ENCODE measurements at places on chromosomes 3 and 15.
A peak's percentile ranks its signal among the peaks of the same experiment; 100 is the strongest.

DNA sequence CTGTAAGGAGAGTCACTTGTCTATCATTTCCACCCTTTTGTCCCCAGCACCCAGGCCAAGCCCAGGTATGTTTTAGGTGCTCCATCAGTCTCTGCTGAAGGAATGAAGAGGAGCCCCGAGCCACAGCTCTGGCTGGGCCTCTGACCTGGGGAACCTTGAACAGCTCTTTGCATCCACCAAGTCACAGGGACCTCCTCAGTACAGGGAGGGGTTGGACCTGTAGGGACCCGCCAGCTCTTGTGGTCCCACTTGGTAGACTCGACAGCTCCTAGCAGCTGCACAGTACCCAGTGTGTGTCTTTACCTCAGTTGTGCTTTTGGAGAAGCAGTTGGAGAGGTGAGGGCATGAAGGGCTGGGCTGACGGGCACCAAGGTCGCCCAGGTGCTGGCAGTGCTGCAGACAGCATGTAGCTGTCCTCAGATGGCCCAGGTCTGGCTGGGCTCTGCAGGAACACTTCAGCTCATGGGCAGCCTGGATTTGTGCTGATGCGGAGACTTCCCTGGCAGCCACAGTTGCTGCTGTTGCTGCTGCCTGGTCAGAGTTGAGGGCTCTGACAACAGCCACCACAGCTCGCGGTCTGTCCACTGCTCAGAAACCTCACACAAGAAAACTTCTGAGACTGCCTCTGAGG is 123.6 kb downstream of the CACNA1D start:
- no peak for DNase-seq

DNA sequence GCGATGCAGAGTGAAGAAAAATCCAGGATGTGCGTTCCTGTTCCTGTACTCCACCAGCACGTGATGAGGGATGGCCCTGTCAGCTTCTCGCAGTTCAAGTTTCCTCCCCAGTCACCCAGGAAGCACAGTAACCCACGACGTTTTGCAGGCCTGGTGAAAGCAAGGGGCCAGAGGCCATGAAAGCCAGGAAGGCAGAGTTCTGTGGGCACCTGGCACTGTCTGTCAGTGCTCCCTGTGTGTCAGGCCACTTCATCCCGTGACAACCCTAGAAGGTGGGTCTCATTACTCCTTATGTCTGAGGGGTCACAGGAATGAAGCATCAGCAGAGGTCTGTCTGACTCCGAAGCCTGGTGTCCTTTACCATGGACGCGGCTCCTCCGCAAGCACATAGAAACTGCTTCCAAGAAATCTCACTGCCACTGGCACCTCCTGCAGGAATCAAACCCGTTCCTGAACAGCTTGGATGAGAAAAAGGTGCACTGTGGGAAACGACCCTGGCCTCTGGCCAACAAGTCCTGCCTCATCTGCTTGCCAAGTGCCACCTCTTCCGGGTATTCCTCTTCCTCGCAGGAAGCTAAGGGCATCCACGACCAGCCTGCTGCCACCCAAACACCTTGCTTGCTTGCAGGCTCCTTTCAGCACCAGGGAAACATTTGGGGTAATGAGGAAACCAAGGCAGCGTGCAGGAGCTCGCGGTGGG is 14.6 kb downstream of the RAB43 start:
- no peak for DNase-seq

DNA sequence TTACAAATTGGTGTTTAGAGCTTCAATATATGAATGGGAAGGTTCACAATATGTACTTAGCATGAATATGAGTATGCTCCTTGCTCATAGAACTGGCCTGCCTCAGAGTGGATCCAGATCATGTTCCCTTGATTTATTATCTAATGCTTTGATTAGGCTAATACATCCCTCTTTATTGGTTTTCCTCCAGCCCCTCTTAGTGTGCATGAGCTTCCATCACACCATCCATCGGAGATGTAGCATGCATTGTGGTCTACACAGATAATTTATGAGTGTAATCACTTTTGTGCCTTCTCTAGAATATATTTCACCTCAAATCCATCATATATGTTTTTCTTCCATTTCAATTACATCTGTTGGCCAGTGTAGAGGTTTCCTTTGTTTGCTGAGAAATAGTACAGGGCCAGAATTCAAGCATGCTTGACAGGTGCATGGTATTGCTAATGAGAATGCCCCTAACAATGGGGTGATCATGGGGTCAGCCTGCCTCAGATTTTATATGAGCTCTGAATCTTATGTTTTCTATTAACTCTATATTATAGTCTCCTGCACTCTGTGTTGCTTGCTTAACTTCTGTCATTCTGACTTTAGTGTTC is 786.4 kb upstream of the ARPP21 start:
- no peak for DNase-seq

DNA sequence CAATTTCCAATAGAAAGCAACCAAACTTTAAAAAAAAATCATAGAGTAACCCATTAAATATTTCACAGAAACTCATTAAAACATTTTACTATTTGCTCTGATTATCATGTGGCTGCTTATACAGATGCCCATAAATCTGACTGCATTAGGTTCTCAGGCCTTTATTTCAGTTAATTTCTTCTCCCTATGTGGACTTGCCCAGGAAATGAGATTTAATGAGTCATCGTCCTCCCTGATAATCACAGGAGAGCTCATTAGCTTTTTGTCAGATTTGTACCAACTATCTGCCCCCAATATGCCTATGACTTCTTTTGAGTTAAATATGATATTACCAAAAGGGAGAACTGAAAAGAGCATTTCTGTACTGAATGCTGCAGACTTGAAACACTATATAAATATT is 168.0 kb downstream of the FOXB1 start:
- DNase-seq, result peak; percentile 17

GRCh38 chr3:51328206-51328605 is 56.9 kb upstream of the MANF start:
- DNase-seq, result no peak

DNA sequence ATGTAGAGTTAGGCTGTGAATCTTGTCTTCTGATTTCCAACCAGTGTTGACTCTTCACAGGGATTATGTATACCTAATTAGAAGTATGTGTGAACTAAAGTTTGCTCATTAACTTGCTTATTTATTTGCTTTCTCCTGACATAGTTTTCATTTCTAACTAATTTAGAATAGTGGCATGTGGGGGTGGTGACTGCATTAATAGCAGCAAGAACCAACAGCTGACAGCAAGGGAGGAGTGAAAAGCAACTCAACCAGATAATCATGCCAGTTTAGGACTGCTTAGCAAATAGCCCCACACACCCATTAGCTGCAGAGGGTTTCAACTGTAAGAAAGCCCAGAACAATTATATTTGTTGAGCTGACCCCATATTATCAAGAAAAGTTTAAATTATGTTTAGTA is 3.8 kb downstream of the ST3GAL6 start:
- DNase-seq, result no peak

DNA sequence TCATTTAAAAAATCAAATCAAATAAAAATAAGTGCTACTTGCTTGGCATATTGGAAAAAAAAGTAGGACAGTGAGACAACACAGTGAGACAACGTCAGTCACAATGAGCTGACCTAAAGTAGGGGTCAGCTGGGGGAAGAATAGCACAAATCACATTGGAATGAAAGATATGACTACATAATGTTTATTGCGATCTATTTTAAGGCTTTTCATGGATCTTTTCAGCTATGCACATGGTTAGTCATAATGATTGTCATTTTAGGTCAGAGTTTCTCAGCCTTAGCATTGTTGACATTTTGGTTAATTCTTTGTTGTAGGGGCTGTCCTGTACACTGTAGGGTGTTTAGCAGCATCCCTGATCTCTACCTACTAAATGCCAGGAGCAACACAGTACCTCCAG is 44.5 kb downstream of the CMSS1 start:
- peak; percentile 91 for DNase-seq

GRCh38 chr15:22227411-22228100 is 147.2 kb downstream of the OR4M2 start:
- no peak for DNase-seq

DNA sequence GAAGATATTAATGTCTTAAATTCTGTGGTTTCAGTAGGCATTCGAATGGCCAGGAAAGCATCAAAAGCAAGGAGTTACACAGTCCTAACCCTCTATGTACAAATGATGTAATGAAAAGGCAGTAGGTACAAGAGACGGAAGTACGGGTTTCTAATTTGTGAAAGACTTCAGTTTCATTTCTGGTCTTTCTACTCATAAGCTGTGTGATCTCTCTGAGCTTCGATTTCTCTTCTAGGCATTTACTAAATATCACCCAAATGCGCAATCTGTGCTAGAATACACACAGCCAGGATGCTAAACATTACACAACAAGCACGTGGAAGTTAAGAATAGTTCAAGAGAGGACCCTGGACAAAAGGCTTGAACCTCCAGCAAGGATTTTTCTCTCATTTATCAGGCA is 17.9 kb upstream of the STIMATE start:
- DNase-seq, result no peak

GRCh38 chr15:45744236-45744589 is 109.4 kb downstream of the SQOR start:
- DNase-seq, result no peak
